ENCODE measurements at places on chromosomes 2 and 18.

DNA sequence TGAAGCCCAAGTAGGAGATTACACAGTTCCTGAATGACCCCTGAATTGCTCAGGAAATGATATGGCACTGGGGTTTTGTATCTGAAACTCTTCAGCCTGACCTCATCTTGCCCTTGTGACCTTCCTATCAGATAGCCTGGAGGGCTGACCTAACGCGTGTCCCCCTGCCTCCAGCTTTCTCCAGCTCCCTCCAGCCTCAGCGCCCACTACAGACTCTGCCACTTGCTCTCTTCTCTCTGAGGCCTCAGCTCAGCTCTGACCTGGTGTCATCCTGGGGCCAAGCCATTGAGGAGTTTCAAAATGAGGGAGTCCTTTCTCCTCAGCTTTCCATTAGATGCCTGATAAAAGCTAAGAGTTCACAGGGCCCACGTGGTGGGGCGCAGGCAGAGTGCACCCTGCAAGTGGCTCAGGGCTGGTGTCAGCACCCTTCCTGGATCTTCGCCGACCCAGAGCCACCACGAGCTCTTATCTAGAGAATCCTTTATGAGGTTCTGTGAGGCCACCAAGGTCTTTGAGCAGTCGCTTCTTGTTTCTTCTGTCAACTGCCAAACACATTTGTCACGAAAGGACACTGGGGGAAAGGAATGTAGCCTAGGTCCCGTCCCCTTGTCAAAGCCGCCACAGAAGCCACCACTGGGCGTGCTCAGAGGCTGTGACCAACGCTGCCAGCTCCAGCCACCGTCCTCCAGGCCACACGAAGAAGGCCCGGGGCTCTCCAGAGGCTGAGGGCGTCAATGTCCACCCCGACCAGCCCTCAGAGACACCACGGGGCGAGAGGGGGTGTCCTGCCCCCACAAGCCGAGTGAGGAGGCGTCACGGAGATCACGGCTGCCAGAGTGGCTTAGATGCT, 131.3 kb upstream of the GPC1 start:
- DNase-seq = no peak

DNA sequence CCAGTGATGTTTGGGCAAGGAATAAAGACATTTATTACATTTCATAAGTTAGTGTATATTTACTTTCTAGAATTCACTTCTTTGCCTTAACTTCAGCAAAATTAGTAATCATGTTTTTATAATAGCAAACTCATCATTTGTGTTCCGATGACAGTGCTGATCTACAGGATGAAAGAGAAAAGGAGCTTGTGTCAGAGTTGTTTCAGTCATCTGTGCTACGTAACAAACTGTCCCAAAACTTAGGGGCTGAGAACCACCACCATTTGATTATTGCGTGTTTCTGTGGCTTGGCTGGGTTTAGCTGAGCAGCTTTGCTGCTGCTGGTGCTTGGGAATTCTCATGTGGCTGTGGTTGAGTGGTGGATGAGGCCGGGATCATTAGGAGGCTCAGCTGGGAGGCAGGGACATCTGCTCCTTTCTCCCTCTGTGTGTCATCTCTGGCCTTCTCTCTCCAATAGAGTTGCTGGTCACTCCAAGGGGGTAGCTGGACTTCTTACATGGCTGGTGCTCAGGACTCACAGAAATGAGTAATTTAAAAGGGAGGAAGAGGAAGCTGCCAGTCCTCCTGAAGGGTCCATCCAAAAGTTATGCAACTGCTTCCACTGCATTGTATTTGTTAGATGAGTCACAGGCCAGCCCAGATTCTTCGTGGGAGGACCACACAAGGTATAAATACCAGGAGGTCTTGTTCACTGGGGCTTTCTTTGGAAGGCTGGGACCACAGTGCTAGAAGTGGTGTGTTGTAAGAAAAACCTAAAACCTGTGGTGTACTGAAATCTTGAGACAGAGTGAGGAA, 43.4 kb upstream of the HAAO start:
- no peak for DNase-seq

GRCh38 chr18:62281684-62282083, 43.4 kb upstream of the TNFRSF11A start:
- DNase-seq = no peak

DNA sequence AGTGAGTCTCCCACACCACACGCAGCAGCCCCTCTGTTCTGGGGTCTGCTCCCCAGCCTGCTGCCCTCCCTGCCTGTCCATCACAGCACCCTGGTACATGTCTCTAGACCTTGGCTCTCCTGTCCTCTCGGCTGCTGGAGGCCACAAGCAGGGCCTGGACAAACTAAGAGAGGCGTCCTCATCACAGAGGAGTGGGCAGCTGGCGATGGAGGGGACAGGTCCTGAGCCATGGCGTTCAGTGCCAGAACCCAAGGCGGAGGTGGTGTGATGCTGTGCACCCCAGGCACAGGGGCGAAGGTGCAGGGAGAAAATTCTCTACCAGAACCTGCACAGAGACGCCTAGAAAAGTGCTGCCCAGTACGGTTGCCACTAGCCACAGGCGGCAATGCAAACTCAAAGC, 47.4 kb downstream of the BIN1 start:
- no peak for DNase-seq

- DNase-seq = no peak
These were observed 101.3 kb upstream of the NDUFV2 start for GRCh38 chr18:9001209-9001608.

GRCh38 chr2:57959390-57959789, 87.2 kb upstream of the VRK2 start:
- DNase-seq = no peak

- no peak for DNase-seq
These were observed 16.7 kb downstream of the IL1R1 start for GRCh38 chr2:102159295-102159694.

GRCh38 chr18:58369616-58370015, 259.3 kb downstream of the ALPK2 start:
- DNase-seq = no peak

- DNase-seq = no peak
These were observed 181.1 kb upstream of the PGAP1 start for GRCh38 chr2:197107291-197108269.

GRCh38 chr2:84894758-84895520, 10.5 kb upstream of the TMSB10 start:
- no peak for DNase-seq

- DNase-seq = no peak
These were observed 218.5 kb downstream of the LDLRAD4 start for GRCh38 chr18:13437034-13437433.

GRCh38 chr2:37439131-37439642, 94.8 kb downstream of the QPCT start:
- no peak for DNase-seq

DNA sequence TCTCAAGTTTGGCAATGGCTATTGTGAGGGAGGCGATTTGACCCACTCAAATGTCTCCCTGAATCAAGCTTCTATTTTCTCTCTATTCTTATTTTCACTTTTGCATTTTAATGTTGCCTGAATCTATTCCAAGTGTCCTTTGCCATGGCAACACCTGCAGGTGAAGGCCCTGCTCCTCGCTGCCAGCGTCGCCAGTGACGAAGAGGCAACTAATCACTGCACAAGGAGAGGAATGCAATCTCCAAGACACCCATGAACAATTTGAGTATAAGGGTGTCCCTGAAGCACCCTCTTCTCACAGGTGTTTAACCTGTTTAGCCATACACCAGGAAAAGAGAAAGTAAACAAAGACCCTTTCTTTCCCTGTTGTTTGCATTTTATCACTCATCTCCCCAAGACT, 165.6 kb upstream of the VRK2 start:
- no peak for DNase-seq

GRCh38 chr2:20404950-20405349, 41.9 kb upstream of the RHOB start:
- no peak for DNase-seq

DNA sequence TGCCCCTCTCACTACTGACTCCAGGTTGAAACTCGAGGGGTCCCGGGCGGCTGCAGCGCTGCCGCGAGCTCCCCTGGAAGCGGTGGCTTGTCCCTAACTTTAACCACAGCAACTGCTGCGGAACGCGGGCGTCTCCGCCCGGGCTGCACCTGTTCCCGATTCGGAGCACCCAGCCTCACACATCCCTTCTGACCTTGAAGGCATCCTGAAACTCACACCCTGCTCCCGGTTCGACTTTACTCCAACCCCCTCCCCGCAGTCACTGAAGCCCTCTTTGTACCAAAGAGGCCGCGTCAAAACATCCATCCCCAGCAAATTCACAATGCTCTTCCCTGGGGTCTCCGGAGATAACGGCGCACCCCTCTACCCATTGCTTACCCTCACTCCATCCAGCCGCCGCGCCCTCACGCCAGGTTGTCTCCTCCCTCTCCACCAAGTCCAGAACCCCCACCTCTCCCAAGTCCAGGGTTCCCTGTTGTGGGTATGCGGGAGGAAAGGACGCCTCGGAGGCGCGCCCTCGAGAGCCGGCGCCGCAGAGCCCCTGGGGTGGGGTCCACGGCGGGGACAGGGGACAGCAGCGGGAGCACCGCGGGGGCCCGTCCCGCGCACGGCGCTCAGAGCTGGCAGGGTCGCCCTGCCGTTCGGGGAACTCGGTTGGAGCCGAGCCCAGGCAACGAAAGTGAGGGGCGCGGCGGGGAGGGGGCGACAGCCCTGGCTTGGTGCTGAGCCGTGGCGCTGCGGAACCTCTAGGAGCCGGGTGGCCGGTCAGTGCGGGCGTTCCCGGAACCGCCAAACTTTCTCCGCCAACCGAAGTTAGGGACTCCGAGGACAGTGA, 934 bp downstream of the MYO5B start:
- no peak for DNase-seq

DNA sequence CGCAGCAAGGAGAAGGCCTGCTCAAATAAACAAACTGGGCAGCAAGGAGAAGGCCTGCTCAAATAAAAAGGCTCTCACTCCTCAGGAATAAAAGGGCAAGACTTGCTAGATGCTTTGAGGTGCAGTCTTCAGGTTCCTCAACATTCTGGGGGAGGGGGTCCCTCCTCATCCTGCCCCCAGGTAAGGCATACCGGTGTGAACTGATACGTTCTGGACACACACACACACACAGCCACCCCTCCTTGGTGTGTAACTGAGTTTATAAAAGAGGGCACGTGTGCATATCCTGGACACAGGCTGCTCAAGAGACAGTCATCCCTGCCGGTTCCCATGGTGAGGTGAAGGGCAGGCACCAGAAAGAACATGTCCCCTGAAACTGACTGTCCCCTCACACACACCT, 4.5 kb downstream of the TEX261 start:
- DNase-seq = no peak

GRCh38 chr2:83261591-83262136, 1197.4 kb downstream of the SUCLG1 start:
- no peak for DNase-seq

DNA sequence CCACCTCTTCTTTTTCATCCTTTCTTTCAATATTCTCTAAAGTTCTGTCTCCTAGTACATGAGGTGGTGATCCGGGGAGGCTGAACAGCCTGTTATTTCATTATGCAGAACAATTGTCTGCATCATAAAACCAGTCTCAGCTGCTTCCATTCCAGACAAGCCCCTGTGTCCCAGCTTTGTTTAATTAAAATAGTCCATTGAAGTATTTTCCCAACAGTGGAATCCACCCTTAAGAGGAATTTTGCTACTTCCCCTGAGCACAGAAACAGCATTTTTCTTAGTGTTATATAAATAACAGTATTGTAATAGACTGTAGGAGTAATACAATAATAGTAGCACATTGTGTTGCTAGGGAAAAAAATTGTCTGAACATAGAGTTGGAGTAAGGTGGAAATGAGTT, 395.4 kb upstream of the TCF4 start:
- no peak for DNase-seq

- no peak for DNase-seq
These were observed 47.2 kb downstream of the DYSF start for GRCh38 chr2:71500426-71501079.

GRCh38 chr18:59021500-59021899, 118.2 kb upstream of the SEC11C start:
- no peak for DNase-seq

GRCh38 chr18:12837747-12838146, 46.3 kb downstream of the PTPN2 start:
- no peak for DNase-seq

- DNase-seq = no peak
These were observed 39.0 kb upstream of the LYPD6B start for GRCh38 chr2:148999451-148999921.

- DNase-seq = no peak
These were observed 111.2 kb downstream of the BAZ2B start for GRCh38 chr2:159505196-159505595.

Data from stimulated activated CD4-positive, alpha-beta T cell treated with anti-CD3 and anti-CD28 coated beads, Interleukin-1b, Interleukin-23, amount 100 ng/mL, for 1 hour (primary cell).